Kidney (tissue), 22 donors: ENCODE measurements at places on chromosomes 13 and 19.

DNA sequence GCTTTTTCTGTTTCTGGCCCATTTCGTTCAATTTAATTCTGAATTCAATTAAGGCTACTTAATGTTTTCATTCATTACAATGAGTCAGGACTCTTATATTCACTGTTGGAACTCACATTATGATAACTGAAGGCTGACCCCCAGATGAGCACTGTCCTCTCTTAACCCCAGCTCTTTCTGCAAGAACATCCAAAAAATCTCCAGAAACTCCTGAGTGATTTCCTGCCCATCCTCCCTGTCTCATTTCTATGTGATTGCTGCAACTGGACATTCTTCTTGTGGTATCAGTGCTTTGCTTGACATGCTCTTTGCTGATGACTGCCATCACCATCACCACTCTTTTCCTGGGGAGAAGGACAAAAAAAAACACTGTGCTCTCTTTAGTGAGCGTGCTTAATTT lies 240.3 kb downstream of the SPRY2 start:
- no peak for DNase-seq

- DNase-seq, result no peak
These were observed 32.5 kb upstream of the CEBPG start for GRCh38 chr19:33340991-33341390.

DNA sequence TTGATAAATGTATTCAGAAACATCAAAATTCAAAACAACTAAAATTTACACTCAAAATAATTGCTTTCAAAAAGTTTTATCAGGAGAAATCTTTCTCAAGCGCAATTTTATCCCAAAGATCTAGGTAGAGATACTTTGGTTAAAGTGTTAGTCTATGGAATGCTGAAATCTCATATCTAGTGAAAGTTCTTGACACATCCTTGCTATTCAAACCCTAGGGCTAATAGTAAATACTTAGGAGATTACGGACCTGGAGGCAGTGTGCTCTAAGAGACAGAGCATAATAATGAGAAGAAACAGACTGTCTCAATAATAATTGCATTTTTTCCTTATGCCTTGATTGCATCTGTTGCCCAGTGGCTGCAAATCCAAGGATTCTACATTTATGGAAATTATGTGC lies 330.8 kb downstream of the DACH1 start:
- DNase-seq, result no peak

- no peak for DNase-seq
These were observed 36.9 kb downstream of the GADD45B start for GRCh38 chr19:2512523-2513431.

DNA sequence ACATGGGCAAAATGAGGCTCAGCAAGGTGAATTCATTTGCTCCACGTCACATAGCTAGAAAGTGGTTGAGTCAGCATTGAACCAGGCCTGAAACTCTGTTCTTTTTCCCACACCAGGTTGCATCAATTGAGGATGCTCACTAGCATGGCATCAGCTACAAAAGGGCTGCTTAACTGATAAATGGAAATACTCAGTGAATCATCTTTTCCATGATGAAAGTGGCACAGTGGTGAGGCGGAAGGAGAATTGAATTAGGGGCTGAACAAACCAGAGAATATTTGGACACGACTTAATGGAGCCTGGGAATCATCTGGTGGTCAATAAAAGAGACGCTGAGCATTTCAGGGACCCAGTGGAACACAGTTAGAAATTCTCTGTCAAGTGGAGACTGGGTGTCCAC lies 320.1 kb upstream of the MAB21L1 start:
- DNase-seq, result no peak

DNA sequence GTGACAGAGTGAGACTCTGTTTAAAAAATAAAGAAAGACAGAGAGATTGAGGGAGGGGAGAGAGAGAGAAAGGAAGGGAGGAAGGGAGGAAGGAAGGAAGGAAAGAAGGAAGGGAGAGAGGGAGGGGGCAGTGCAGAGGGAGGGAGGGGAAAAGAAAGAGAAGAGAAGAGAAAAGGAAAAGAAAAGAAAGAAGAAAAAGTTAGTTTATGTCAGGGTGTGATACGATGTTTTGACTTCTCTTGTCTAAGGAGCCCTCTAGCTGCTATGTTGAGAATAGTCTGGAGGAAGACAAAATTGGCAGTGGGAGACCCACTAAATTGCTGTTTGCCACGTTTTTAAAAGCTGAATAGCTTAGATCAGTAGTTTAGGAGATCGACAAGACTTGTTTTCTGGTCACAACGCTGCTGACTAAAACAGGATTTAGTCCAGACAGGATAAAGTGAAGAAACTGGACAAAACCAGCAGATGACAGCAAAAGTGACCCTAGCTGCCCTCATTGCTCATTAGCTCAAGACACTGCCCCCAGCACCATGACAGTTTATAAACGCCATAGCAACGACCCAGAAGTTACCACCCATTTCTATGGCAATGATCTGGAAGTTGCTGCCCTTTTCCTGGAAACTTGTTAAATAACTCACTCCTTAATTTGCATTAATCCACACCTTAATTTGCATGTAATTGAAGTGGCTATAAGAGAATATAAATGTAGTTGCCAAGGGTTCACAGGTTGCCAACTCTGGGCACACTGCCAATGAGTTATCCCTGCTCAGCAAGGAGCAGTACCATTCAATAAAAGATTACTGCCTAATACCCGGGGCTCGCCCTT lies 11.1 kb downstream of the TEX101 start:
- DNase-seq, result no peak

DNA sequence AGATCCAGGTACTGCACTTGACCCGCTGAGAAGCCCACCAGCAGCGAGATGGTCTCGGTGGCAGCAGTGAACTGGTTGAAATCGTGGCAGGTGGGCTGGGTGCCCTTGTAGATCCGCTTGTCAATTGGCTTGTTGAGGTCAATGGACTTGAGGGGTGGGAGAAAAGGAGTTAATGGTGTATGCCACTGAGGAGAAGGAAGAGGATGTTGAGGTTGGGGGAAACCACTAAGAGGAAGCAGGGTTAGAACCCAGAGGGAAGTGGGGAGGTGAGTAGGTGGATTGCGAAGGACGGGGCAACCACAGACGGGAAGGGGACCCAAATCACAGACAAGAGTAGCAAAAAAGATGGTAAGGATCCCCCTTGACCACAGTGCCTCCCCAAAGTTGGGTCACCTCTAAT lies 1.7 kb downstream of the DMWD start:
- no peak for DNase-seq

DNA sequence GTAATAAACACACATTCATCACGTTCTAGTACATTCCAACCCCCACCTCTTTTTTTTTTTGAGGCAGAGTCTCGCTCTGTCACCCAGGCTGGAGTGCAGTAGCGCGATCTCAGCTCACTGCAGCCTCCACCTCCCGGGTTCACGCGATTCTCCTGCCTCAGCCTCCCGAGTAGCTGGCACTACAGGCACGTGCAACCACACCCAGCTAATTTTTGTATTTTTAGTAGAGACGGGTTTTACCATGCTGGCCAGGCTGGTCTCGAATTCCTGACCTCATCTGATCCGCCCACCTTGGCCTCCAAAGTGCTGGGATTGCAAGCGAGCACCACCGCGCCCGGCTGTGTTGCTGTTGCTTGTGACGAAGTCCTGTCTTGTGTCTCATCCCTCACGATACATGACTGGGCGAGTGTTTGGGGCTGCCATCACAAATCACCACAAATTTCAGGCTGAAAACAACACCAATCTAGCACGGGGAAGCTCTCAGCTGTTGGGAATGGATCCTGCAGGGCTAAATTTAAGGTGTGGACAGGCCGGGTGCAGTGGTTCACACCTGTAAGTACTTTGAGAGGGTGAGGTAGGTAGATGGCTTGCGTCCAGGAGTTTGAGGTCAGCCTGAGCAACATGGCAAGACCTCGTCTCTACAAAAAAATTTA lies 15.7 kb downstream of the MOB3A start:
- DNase-seq, result no peak

DNA sequence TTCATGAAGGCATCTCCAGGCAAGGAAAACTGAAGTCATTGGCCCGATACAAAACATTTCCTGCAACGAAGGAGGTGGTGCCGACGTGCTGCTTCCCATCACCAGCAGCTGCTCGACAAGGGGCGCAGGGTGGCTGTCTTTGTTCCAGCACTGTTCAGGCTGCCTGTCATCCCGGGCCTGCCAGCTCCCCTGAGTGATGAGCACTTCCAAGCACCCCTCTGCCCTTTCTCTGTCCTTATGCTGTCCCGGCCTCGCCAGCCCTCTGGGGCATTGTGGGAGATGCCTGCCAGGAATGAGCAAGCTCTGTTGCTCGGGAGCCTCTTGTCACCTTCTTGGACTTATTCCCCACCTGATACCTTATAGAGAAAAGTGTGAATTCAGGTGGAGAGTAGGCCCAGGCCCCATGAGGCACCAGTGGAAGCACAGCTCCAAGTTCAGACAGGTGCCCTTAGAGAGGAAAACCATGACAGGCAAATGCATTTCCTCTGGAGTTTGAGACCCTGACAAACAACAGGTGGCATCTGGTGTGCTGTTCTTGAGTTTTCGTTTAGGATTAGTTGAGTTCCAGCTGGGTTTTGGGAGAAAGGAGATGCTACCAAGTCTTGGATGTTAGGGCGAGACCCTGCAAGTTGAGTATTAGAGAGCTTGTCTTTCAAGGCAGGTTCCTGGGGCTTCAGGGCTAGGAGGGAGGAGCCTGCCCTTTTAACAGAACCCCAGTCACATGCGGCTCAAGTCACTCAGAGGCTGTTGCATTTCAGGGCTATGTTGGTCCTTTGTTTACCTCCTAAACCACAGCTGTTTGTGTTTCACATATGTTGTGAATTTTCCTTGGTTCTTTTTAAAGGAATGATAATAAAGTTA lies 21.4 kb downstream of the BBC3 start:
- no peak for DNase-seq

DNA sequence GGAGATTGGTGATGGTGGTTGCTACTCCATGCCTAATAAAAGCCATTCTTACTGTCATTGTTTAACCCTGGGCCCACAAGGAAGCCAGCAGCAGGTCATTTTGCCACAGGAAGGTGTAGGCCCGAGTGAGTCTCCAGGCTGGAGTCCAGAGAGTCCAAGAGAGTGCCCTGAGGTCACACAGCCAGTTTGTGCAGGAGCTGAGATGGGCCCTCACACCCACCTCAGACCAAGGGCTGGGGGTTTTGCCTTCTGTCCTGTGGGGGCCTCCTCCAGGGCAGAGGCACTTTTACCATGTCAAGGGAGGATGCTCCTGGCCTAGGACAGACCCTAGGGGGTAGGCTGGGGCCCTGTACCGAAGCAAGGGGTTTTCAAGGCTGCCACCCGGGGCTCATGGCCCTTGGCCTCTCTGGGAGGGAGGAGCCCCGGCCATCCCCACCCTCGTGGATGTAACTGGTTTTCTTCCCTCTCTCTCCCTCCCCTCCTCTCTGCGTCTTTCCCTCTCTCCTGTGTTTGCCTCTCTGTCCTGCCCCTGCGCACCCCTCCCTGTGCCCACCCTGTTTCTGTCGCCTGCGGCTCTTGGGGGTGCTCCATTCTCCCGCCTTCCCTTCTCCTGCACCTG lies 8.0 kb downstream of the CYTH2 start:
- no peak for DNase-seq

- peak; percentile 49 for DNase-seq
These were observed 8.3 kb upstream of the NTN5 start for GRCh38 chr19:48681127-48681470.

- DNase-seq, result peak; percentile 88
These were observed 17.9 kb upstream of the ZNF175 start for GRCh38 chr19:51552996-51553725.

- no peak for DNase-seq
These were observed 20.0 kb downstream of the DIAPH3 start for GRCh38 chr13:60143775-60144174.

GRCh38 chr13:63586467-63586866 lies 2170.8 kb upstream of the PCDH20 start:
- DNase-seq, result no peak

GRCh38 chr19:45791744-45792469 lies 738 bp downstream of the DMWD start:
- DNase-seq, result no peak

- peak; percentile 39 for DNase-seq
These were observed 173.1 kb upstream of the RFC3 start for GRCh38 chr13:33644581-33645543.

DNA sequence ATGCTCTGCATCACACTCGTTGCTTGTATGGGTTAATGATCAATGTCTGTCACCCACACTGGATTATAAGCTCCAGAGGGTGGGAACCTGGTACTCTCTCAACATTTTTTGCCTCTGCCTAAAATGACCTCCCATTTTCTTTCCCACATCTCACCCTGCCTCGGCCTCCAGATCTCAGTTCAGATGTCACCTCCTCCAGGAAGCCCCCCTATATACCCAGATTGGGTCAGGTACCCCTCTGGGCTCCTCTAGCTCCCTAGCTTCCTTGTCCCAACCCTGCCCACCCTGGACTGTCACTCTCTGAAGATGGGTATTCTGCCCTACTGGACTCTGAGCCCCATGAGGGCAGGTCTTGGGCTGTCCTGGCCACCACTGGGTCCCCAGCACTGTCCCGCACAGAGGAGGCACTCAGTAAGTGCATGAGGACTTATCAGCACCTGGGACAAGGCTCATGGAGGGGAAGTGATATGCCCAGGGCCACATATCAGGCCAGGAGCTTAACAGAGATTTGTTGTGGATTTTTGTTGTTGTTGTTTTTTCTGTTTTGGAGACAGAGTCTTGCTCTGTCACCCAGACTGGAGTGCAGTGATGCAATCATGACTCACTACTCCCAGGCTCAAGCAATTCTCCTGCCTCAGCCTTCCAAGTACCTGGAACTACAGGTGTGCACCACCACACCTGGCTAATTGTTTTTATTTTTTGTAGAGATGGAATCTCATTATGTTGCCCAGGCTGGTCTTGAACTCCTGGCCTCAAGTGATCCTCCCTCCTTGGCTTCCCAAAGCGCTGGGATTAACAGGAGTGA lies 23.8 kb downstream of the PRKD2 start:
- DNase-seq, result no peak

DNA sequence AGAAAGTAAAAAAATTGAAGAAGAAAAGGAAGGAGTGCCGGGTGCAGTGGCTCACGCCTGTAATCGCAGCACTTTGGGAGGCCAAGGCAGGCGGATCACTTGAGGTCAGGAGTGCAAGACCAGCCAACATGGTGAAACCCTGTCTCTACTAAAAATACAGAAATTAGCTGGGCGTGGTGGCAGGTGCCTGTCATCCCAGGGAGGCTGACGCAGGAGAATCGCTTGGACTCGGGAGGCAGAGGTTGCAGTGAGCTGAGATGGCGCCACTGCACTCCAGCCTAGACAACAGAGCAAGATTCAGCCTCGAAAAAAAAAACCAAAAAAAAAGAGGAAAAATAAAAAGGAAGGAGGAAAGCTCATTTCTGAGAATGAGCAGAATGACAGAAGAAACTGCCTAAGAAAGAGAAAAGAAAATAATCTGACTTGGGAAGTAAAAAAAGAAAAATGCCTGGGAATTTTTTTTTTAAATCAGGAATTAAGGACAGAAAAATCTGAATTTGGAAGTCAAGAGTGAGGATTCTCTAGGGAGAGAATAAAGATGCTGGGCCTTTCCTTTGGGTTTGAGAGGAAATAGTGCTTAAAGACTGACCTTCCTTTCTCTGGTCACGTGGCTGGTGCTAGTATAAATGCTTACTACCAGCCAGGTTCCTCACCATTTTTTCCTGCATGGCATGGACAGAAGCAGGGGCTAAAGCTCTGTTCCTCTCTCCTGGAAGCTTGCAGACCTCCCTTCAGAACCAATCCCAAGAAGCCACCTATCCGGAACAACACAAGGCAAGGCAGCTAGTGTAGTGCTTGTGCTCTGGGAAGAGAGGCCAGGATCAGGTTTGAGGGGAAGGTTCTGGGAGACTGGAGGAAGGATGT lies at the start of gene FFAR2:
FFAR2 (plus strand) TSS at position 652 of the 864 bp plus-strand sequence. CDS start 1,458 bp downstream, outside the sequence.
- DNase-seq, result no peak

GRCh38 chr19:28990522-28990921 lies 222.4 kb downstream of the UQCRFS1 start:
- peak; percentile 88 for DNase-seq
